ENCODE measurements at places on chromosomes 11 and 22.

DNA sequence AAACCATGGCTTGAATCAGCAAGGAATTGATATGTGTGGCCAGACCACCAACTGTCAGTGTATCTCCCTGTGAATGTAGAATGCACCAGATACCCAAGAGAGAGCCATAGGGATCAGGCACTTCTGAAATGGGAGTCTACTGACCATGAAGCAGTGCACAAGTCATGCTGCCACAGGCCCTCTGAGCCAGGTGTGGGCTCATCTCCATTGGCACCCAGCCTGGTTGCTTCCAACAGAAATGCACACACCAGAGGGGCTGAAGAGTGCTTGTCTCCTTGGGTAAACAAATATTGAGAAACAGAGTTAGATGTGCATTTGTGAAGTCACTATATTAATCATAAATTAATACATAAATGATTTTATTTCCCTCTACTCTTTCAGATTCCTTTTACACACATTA lies 28.4 kb upstream of the PANX1 start:
- no peak for DNase-seq

DNA sequence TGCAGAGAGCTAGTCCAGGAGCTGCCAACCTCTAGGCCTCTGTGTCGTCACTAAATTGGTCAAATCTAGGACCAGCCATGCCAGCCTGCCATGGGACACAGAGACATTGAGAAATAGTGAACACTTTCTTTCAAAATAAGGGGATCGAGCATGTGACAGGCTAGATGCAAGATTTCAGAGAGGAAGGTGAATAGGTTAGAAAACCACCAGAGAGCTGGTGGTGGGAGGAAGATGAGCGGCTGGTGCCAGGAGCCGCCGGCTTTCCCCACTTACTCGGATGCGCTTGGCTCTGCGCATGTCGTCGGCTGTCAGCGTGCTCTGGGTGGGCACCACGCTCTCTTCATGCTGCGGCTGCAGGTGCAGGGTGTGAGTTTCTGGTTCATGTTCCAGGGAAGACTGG lies 35.4 kb upstream of the NFRKB start:
- DNase-seq, result no peak

DNA sequence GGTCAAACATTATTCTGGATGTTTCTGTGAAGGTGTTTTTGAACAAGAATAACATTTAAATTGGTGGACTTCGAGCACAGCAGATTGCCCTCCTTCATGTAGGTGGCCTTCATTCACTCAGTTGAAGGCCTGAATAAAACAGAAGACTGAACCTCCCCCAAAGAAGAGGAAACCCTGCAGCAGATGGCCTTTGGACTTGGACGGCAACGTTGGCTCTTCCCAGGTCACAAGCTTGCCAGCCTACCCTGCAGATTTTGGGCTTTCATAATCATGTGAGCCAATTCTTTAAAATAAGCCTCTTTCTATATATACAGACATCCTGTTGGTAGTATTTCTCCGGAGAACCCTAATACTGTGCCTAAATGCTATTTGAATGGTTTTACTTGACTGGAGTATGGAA lies 432.2 kb upstream of the NARS2 start:
- no peak for DNase-seq

GRCh38 chr11:106161775-106162634 lies 84.5 kb downstream of the AASDHPPT start:
- no peak for DNase-seq

GRCh38 chr22:19958083-19959042 lies 16.7 kb upstream of the TXNRD2 start:
- no peak for DNase-seq

DNA sequence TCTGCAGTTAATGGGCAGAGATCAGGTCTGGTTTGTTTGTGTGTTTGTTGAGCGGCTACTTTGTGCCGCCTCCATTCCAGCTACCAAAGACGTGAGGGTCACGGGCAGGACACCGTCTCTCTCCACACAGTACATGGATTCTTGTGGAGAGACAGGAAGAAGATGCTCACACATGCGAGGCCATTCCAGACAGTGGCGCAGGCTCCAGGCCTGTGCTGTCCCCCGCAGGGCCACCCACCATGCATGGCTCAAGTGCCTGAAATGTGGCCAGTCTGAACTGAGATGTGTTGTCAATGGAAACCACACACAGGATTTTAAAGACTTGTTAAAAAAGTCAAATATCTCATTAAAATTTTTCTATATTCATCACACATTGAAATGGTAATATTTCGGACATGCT lies 848.3 kb downstream of the TBC1D22A start:
- DNase-seq, result no peak

GRCh38 chr11:33419924-33420323 lies 162.7 kb downstream of the HIPK3 start:
- DNase-seq, result no peak

DNA sequence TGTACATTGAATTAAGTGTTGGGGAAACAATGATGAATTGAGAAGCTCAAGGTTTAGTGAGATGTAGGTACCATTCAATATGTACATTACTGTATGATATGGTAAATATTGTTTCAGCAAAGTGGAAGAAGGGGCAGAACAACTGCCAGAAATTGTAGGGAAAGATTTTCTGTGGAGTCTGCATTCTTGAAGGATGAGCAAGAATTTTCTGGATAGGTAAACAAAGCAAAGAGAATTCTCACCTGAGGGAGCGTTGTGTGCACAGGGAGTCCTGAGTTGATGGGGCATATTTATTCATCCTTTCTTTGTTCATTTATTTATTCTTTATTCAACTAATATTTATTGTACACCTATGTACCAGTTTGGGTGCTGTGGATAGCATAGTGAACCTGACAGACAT lies 83.2 kb downstream of the TMEM135 start:
- DNase-seq, result no peak

DNA sequence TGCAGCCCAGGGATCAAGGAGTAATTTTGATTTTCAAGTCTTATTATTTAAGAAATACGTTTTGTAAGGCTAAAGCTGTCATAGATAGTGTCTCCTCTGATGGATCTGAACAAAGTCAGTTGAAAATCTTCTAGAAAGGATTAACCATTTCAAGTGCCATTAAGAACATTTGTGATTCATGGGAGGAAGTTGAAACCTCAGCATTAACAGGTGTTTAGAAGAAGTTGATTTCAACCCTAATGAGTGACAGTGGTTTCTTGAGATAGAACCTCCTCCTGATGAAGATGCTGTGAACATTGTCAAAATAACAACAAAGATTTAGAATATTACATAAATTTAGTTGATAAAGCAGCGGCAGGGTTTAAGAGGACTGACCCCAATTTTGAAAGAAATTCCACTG lies 61.7 kb downstream of the PRR5L start:
- DNase-seq, result no peak

DNA sequence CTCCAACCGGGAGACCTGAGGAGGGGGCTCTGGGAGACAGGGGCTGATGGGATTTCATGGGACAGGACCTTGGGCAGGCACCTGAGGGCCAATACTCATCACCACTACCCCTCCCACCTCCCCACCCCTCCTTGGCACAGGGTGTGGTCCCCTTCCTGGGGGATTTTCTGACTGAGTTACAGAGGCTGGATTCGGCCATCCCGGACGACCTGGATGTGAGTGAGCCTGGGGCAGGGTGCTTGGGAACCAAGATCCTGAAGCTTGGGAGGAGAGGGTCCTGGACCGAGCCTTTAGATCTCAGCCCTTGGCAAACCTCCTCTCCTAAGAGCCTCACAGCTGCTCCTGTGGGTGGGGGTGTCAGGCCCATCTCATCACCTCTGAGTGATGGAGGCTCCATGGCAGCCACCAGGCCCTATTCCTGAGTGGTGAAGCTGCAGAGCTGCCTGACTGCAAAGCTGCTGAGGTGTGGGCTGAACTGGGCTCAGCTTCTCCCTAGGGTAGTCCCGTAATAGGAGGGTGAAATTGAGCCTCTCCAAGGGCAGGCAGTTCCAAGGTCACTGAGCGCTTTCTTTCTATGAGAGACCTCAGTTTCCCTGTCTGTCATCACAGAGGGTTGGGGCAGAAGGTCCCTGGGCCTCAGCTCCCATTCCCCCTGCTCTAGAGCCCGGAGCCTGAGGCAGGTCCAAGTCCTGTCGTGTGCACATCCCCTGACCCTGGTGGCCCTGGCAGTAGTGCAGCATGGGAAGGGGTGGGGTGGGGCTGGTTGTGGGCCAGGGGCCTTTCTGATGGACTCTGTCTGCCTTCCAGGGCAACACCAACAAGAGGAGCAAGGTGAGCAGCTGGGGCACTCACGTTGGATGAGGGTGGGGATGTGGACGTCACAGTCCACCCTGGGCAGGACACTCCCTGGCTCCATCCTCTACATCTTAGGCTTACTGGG lies 6.5 kb downstream of the RGL4 start:
- no peak for DNase-seq

DNA sequence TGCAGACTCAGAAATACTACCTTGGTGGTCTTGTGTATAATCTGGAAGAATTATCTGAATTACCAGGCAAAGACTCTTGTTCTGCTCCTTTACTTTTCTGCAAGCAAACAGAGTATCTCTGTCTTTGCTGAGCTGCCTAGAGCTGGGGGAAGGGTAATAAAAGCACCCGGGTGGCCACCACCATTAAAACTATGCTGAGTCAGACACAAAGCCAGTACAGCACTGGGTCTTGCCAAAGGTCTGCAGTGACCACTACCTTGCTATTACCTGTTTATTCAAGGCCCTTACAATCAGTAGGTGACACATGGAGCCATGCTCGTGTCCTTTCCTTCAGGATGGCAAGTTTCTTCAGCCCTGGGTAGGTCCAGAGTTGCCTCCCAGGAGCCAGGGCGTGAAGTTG lies 420.6 kb upstream of the CNTN5 start:
- DNase-seq, result no peak

DNA sequence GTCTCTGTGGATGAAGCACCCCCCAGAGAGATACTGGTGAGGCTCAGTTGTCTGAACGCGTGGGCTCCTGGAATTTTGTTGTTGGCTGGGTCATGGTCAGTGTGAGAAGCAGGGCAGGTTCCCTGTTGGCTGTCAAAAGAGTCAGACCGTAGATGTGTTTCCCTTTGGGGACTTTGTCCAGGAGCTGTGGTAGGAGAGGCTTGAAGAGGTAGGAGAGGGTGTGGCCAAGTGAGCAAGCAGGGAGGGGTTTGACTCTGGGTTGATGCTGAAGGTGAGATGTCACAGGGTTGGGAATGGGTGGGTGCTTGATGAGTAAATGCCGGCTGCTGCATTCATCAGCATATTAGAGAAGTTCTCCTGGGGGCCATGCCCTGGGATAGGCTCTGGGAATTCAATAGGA lies 803.2 kb downstream of the TBC1D22A start:
- DNase-seq, result no peak

- no peak for DNase-seq
Observed at GRCh38 chr11:111382451-111382850, 3.4 kb upstream of the POU2AF1 start.

GRCh38 chr11:87572881-87573280 lies 535.1 kb downstream of the TMEM135 start:
- DNase-seq, result no peak

GRCh38 chr11:87603887-87604286 lies 566.2 kb downstream of the TMEM135 start:
- DNase-seq, result no peak

GRCh38 chr11:124090996-124091395 lies 24.3 kb upstream of the VWA5A start:
- DNase-seq, result no peak

DNA sequence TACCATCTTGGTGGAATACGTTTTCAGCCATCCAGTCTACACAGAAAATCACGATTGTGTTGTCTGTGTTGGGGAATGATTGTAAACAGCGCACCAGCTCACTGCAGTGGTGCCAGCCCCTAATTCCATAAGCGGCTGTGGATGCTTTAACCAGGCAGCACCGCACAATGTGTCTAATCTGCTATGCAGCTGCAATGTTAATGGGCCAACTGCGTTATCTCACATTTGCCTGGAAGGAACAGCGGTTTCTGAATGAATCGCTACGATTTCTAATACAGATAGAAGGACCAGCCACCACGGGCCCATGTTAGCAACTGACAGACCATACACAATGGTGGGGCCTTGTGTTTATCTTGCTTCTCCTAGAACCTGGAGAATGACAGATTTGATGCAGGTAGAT lies 384.5 kb upstream of the KIRREL3 start:
- no peak for DNase-seq

GRCh38 chr11:68168694-68169093 lies 44.4 kb downstream of the KMT5B start:
- DNase-seq, result no peak

DNA sequence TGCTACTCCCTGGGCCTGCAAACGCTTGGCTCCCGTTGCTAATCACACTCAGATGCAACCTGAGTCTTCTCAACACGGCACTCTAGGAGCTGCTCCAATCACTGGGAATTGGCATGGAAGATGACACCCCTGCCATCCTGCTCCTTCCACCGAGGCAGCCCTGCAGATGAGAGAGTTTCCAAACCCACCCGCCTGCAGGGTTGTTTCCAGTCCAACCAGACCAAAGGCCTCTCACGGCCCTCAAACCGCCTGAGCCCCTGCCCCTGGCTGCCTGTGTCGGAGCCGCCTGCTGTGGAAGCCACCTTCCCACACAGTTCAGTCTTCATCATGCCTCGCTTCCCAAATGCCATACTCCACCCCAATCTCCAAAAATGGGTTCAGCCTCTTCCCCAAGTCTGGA lies 36.8 kb upstream of the TP53I11 start:
- DNase-seq, result no peak

DNA sequence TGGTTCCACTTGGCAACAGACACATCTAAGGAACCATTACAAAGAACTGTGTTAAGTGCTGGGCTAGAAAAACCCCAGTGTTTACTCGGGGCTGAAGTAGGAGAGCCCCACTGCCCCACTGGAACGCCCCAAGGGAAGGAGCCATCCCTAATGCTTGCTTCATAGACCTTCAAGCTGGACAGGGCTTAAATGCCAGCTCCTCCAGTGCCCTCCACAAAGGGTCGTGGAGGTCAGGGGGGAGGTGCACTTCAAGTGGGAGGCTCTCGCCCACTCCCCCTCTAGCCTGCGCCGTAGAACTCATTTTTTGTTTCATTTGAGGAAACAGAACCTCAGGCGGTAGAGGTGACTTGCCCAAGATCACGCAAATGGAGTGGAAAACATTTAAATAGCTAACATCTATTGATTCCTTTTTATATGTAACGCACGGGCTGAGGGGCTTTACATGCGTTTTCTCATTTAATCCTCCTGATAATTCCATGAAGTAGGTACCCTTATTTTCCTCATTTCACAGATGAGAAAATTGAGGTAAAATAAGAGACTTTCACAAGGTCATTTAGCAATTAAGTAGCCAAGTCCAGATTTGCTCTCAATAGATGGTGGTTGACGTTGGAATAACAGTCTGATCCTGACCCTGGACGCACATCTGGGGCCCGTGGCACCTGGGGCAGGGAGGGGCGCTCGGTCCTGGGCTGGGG lies 545 bp upstream of the ZDHHC13 start:
- DNase-seq, result no peak

- no peak for DNase-seq
Observed at GRCh38 chr11:2300936-2301630, 635 bp downstream of the C11orf21 start.

GRCh38 chr11:75593286-75593915 lies 31.3 kb downstream of the SERPINH1 start:
- no peak for DNase-seq

GRCh38 chr11:2269601-2270321 lies 627 bp downstream of the ASCL2 start:
- peak; percentile 55 for DNase-seq

DNA sequence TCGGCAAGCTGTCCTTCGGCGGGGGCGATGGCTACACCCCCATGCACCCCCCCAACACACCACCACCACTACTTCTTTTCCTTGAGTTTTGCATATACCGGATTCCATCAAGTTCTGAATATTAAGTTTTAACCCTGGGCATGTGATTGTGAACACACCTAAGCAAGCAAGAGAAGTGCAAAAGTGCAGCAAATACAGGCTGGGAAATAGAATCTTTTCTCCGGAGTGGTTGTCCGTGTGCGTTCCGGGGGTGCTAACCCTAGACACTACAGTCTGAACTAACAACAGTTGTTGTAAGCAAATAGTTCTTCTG lies 574 bp downstream of the PRSS23 start:
- no peak for DNase-seq

- no peak for DNase-seq
Observed at GRCh38 chr11:83629775-83630174, 343.6 kb upstream of the CCDC90B start.
